SK-MEL-5 (cell line): ENCODE measurements at places on chromosomes 16 and 17. TPM values are rescaled to one million over a fixed set of nuclear protein-coding genes. Genes with fewer than 3 reads are reported as not detected.
A peak's percentile ranks its signal among the peaks of the same experiment; 100 is the strongest.

GRCh38 chr17:33192951-33193911 is 99.9 kb downstream of the ASIC2 start:
- no peak for DNase-seq

GRCh38 chr16:66670691-66671388 is 25.7 kb downstream of the CMTM4 start:
- no peak for DNase-seq

TBC1D3E gene
- not detected in 2 replicates for total RNA-seq

DNA sequence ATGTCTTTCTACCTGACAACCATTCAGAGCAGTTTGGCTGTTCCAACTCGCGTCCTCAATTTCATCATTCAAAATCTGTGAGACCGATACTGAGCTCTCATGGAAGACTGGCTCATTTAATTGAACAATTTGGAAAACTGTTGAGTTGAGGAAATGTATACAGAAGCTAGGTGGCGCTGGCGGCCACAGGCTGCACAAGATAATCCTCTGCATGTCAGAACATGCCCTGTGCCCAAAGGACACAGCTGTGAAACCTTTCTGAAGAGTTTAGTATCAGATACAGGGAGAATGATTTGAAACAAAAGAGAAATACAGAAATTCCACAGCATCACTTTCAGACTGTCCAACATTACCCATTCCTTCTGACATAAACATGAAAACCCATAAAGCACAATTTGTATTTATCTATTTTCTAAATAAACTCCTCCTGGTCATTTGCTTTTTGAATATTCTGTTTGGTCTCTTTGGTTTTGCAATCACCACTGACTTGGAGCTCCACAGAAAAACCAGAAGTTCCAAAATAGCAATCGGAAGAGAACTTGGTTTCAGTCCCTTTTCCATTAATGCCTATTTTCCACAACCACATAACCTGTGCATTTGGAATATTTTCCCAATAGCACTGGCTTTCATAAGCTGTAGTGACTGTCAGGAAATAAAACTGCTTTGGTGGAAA is 192.8 kb downstream of the MAP2K6 start:
- peak; percentile 92 for DNase-seq

DNA sequence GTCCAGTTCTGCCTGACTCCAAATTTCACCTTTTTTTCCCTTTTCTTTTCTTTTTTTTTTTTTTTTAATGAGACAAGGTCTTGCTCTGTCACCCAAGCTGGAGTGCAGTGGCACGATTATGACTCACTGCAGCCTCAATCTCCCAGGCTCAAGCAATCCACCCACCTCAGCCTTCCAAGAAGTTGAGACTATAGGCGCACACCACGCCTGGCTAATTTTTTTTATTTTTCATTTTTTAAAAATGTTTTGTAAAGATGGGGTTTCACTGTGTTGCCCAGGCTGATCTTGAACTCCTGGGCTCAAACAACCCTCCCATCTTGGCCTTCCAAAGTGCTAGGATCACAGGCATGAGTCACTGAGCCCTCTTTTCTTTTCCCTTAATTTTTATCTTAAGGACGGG is 33.4 kb upstream of the RBBP6 start:
- no peak for DNase-seq

DNA sequence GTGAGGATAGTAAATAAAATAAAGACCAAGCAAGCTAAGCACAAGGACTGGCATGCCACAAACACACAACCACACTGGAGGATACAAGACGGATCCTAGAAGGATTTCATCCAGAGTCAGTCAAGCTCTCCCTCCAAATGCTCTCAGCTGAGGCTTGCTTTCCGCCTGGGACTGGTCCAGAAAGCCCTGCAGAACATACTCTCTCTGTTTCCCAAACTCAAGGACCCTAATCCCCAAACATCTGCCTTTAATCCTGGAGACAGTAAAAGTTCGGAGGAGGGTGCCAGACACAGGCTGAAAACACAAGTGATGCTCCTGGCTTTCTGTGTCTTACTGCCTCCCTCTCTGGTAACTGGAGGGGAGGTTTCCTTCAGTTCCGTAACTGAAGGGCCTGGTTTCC is 5.3 kb upstream of the HSD11B2 start:
- DNase-seq = no peak
